ENCODE measurements at places on chromosomes 2 and 18.
A peak's percentile ranks its signal among the peaks of the same experiment; 100 is the strongest.

- DNase-seq, result peak; percentile 97
These were observed 119.3 kb upstream of the SIX2 start for GRCh38 chr2:45128580-45128997.

GRCh38 chr2:100833331-100833730 is 13.4 kb downstream of the NPAS2 start:
- DNase-seq, result no peak

- no peak for DNase-seq
These were observed 329.9 kb upstream of the RAB12 start for GRCh38 chr18:8279346-8279745.

GRCh38 chr2:97995026-97995733 is 568 bp downstream of the TMEM131 start:
- DNase-seq, result peak; percentile 46

- DNase-seq, result no peak
These were observed 134.8 kb downstream of the DTNA start for GRCh38 chr18:34844732-34845459.

- DNase-seq, result peak; percentile 28
These were observed 34.3 kb upstream of the ATP6V1B1 start for GRCh38 chr2:70901227-70902066.

GRCh38 chr18:526681-527080 is 26.2 kb upstream of the COLEC12 start:
- no peak for DNase-seq

GRCh38 chr2:227370092-227370491 is 9.0 kb downstream of the TM4SF20 start:
- DNase-seq, result no peak

GRCh38 chr18:72458271-72458670 is 85.9 kb downstream of the CBLN2 start:
- peak; percentile 19 for DNase-seq

DNA sequence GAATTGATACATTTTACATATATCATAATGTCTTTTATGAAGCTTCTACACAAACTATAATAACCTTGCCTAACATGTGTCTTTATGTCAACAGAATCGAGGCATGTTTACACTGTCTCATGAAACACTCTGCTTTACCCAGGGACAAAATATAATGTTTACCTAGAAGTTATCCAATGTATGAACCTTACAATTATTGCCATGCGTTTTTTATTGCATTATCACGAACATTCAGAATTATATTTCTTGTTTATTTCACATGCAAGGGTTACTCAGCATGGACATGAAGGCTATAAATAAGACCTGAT is 19.8 kb downstream of the LONRF2 start:
- DNase-seq, result no peak

- DNase-seq, result peak; percentile 62
These were observed 28.8 kb upstream of the WDR75 start for GRCh38 chr2:189412330-189412953.

DNA sequence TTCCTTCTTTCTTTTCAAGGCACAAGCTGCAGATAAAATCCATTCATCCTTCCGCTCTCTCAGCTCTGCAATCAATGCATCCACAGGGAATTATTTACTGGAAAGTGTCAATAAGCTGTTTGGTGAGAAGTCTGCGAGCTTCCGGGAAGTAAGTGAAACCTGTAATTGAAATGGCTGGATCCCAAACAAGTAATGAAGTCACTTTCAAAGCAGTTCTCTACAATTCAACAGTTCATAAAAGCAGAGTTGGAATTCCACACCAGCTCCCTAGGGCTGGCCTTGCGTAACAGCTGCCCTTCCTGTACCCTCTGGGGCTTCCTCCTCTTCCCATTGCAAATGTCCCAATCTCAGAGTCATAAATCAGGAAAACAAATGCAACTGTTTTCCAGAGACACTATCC is 9.6 kb downstream of the SERPINB2 start:
- peak; percentile 74 for DNase-seq

- no peak for DNase-seq
These were observed 522.9 kb upstream of the TNP1 start for GRCh38 chr2:217382794-217383193.

GRCh38 chr2:178761759-178762371 is 45.4 kb downstream of the TTN start:
- DNase-seq, result peak; percentile 42

GRCh38 chr2:12931186-12931844 is 214.6 kb downstream of the TRIB2 start:
- DNase-seq, result peak; percentile 58

GRCh38 chr2:165203689-165204559 is at the start of gene SCN3A:
TSS of gene SCN3A (minus strand) at chr2:165204050. CDS start at chr2:165176394, 27,656 bp downstream.
- DNase-seq, result peak; percentile 51

GRCh38 chr2:230068651-230069055 is at the start of gene SLC16A14:
TSS of gene SLC16A14 (minus strand) at chr2:230068924. CDS start at chr2:230059352, 9,572 bp downstream.
- peak; percentile 50 for DNase-seq

GRCh38 chr18:7417727-7418126 is 149.4 kb upstream of the PTPRM start:
- DNase-seq, result peak; percentile 58

DNA sequence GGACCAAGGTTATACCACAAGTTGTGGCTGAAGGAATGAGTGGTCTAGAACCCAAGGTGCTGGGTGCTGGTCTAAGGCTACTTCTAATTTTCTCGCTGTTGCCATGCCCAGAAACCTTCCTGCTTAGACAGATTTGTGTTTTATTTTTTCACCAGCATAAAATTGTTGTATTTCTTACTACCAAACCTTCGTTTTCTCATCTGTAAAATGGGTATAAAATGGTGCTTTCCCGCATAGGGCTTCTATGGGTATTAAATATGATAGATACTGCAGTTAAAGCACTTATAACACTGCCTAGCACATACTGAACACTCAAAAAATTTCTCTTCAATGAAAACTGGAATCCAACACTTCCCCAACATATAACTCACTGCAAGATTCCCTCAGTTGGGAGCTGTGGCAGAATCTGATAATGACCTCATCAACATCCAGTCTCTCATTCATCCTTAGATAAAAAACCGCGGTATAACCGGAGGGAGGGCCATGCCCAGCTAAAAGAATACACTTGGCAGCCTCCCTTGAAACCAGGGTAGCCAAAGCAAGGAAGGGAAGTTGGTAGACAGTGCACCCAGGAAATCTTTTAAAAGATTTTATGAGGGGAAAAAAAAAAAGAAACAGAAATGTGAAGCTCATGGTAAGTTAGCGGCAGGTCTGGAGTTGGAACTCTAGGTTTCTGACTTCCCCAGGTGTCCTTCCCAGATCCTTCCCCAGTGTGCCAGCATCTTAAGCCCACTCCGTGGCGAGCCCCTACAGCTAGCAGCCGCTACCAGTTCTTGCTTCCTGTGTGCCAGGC is 1.2 kb downstream of the NEMP2 start:
- no peak for DNase-seq

- peak; percentile 1 for DNase-seq
These were observed 772.2 kb upstream of the CHAC2 start for GRCh38 chr2:52995424-52995823.

DNA sequence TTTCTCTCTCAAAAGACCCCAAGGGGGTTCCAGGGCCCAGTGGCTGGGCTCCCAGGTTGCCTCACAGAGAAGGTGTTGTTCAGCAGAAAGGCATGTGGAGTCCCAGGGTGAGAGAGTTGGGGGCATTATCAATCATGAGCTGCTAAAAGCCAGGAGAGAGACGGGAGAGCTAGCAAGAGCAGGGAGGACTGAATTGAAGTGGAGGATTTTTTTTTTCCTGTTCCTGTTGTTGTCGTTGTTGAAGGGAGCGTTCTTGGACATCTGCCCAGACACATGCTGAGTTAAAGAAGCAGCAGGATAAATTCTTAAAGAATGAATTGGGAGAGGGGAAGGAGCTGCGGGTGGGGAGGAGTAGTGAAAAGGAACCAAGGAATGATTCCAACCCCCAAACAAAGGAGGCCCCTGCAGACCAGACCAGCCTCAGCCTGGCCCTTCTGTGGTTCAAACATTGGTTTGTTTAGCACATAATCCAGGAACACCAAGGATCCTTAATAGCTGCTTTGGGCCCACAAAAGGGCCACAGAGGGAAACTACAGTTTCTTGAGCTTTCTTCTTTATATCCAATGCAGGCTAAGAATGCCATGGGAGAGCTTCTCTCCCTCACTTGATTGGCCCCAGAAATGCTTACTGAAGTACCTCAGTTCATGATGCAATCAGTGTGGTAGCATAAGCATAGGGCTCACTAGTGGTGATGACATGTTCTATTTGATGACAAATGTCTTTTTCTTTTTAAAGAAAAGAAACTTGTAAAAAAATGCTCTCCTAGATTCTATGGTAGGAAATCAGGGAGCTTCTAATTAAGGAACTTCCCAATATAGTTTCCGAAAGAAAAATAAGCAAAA is 146.0 kb downstream of the SETBP1 start:
- peak; percentile 99 for DNase-seq

DNA sequence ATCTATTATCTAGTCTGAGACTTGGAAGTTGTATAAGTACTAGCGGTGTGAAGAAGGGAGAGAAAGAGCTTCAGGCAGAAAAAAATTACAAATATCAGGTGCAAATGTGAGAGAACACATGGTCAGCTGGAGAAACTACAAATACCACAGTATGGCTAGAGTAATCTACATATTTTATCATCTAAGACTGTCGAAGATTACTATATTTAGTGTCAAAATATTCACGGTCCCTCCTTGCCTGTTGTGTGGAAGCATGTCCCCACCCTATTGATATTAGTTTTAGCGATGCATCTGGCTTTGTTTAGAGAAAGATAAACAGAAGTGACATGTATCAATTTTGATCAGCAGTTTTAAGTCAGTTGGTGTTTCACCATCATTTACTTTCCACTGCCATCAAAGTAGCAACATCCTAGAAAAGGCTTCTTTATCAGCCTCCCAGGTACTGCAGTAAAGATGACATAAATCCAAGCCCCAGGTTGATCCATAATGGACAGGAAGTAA is 90.5 kb upstream of the ITGA4 start:
- DNase-seq, result no peak

DNA sequence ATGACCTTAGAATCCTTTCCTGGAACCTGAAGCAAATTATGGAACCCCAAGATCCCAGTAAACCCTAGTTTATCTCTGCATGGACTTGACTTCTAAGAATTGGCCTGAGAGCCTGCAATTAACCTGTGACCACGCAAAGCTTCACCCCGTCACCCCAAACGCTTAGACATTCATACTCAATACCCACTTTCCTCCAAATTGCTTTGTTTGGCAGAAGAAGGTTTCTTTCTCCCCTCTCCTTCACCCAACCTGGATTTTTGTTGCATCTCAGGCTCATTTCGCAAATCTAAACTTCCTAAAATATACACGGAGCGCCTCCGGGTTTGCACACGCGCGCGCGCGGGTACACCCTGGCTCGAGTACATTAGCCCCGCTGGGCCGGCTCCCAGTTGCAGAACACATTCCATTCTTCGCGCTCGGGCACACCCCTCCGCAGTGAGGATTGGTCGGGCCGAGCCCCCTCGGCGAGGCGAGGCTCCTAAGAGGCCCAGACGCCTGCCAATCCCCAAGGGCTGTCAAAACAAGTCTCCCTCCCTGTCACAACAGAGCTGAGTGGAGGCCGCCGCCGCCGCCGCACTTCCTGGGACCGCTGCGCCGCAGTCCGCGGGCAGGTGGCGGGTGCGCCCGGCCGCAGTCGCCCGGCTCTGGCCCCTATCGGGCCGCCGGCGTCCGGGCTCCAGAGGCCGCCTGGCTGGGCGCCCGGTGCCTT is at the start of gene PLCL1:
TSS of gene PLCL1 (plus strand) at position 545 of the 709 bp plus-strand sequence.
- peak; percentile 92 for DNase-seq

DNA sequence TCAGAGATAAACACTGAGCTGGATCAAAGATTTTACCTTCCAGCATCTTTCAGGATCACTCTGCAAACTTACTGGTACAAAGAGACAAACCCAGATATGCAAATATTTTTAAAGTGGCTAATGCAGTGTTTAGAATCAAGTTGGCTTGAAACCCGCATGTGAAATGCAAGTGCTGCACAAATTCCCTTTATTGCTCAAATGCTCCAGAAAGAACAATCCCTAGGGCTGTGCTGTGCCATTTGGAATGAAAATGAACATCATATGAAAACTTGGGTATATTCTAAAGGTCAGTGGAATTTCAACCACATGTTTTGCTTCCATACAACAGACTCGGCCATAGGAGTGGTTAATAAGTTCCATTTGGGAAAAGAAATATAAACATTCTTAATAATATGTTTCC is 139.1 kb downstream of the VWC2L start:
- no peak for DNase-seq

GRCh38 chr2:9498210-9498609 is 23.9 kb downstream of the IAH1 start:
- no peak for DNase-seq

- no peak for DNase-seq
These were observed 72.0 kb downstream of the POLE4 start for GRCh38 chr2:75030218-75031009.

- peak; percentile 34 for DNase-seq
These were observed 476 bp upstream of the MSH2 start for GRCh38 chr2:47402555-47402804.

DNA sequence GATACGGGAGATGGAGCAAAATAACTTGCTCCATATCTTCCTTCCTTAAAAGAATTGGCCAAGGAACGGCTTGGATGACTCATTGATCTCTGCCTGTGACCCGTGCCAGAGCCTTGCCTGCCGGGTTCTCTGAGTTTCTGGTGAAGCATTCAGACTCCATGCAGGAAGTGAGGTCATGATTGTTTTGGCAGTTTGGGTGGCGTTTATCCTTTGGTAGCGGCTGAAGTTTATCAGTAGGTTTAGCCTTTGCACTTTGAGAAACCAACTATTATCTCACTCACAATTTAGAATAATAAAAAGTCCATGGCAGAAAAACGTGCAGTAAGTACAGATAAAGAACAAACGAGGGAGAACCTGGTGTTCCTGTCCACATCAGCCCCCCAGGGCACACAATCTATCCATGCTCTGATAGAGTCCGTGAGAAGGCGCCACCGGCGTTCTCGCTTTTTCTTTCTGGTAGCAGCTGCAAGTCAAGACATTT is 15.0 kb upstream of the CTAGE1 start:
- DNase-seq, result peak; percentile 79

GRCh38 chr2:11950896-11951295 is 204.5 kb downstream of the LPIN1 start:
- no peak for DNase-seq

- no peak for DNase-seq
These were observed 106.3 kb downstream of the GBX2 start for GRCh38 chr2:236061899-236062298.

GRCh38 chr2:39127973-39128372 is 7.1 kb upstream of the SOS1 start:
- no peak for DNase-seq

DNA sequence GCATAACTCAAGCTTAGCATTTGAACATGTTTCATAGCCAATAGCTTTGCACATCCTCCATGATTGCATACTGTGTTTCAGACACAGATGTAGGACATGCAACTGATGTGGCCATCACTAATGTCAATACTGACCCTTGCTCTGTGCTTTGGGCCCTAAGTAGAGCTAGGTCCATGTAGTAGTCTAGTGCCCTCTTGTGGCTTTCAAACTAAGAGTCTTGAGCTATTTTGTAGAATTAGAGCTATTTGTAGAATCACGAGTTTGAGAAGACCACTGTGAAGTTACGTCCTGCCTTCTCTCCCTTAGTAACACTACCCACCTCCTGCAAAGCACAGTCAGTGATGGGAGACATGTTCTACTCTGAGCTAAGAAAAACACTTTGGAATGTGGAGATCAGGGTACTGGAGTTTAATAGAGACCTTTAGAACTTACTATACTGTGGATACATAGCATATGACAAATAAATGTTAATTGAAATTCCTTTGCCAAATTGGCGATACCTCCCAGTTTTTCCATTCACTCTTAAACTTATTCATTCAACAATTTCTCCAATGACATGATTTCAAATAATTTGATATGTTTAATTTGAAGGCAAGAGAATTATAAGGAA is 306.5 kb upstream of the TNP1 start:
- DNase-seq, result peak; percentile 34
